ENCODE measurements at places on chromosomes 4 and X.

GRCh38 chr4:139243448-139244365 is 36.3 kb downstream of the MGARP start:
- no peak for DNase-seq

GRCh38 chr4:40182001-40182400 is 14.8 kb upstream of the RHOH start:
- DNase-seq, result no peak

DNA sequence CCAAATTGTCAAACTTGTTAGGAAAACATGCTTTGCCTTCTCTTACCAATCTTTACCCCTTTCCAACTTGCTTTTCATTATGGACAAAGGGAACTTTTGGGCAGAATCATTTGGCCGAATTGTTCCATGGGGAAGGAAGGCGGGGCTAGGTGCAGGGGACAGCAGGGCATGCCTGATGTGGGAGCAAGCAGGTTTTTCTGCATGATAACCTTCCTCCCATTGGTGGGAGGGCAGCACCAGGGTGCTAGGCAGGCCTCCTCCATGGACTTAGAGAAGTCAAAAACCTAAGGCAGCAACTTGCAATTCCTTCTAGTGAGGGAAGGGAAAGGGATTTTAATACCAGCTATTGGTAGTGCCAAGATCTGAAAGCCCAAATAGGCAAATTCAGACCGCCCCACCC is 260.5 kb downstream of the MAPK10 start:
- DNase-seq, result no peak

DNA sequence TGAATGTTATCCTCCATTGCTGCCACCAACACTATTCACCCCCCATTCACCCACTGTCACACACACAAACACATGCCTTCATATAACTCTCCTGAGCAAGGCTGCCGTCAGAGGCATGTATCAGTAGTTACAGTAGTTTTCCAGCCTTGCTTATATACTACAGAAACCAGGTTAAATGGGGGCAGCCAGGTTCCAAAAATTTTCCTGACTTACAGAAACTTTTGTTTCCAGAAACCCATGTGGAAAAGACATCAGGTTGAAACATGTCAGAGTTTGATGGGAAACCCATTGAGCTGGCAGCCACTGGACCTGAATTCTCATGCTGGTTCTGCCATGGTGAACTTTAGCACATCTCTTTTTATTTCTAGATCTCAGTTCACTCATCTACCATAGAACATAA is 64.0 kb downstream of the COX18 start:
- DNase-seq, result no peak

DNA sequence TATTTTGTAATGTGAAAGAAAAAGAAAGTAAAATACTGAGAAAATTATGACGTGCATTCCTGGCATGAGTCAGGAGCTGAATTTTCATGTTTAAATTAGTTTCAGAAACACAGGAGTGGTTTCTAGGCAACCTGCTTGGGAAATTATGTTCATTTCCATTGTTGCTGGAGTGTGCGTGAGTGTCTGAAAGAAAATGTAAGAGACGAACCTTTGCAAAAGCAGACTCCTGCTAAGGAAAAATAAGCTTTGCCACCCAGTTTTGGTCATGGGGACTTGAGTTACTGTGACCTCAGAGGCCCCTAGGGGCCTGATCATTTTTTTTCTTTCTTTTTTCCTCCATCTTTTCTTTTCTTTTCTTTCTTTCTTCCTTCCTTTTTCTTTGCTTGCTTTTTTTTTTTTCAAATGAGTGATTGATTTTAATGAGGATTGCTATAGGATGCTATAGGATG is 18.8 kb upstream of the CHRNA9 start:
- peak; percentile 24 for DNase-seq

DNA sequence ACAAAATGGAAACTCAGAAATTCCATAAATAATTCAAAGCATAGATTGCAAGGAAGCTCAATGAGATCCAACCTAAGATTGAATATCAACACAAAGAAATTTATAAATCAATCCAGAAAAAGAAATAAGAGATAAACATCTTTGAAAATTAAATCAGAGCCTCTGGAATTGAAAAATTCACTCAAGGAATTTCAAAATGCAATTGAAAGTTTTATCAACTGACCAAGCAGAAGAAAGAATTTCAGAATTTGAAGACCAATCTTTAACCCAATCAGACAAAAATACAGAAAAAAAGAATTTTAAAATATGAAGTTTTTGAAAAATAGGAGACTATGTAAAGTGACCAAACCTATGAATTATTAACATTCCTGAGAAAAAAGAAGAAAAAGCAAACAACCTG is 134.1 kb downstream of the GASK1B start:
- DNase-seq, result no peak

GRCh38 chr4:152738827-152739226 is 40.7 kb downstream of the TIGD4 start:
- no peak for DNase-seq

DNA sequence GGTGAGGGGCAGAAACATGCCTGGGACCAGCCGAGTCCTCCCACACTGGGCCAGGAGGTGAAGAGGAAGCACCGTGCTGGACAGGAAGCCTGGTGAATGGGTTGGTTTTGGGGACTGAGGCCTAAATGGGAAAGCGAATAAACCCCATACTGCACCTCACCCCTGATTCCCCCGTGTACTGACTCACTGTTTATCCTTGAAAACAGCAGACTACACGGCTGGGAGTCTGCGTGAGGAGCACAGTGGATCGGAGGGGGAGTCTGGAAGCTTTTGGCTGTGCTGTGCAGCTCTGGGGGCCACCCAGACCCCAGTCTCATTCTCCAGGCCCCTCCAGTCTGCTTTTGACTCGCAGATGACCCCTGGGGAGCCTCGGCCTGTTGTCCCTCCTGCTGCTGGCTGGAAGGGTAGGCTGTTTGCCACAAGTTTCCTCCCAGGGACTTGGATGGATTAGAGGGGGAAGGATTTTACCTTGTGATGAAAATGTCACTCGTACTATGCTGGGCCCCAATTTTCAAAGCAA is 90.0 kb downstream of the PSAPL1 start:
- DNase-seq, result no peak

- DNase-seq, result no peak
Observed at GRCh38 chr4:82885410-82885809, 5.5 kb downstream of the SEC31A start.

- DNase-seq, result no peak
Observed at GRCh38 chr4:158826057-158826456, 57.2 kb downstream of the FNIP2 start.

GRCh38 chrX:118862979-118863378 is 39.4 kb downstream of the ZCCHC12 start:
- no peak for DNase-seq

GRCh38 chr4:53902786-53903185 is 161.6 kb downstream of the CHIC2 start:
- no peak for DNase-seq

DNA sequence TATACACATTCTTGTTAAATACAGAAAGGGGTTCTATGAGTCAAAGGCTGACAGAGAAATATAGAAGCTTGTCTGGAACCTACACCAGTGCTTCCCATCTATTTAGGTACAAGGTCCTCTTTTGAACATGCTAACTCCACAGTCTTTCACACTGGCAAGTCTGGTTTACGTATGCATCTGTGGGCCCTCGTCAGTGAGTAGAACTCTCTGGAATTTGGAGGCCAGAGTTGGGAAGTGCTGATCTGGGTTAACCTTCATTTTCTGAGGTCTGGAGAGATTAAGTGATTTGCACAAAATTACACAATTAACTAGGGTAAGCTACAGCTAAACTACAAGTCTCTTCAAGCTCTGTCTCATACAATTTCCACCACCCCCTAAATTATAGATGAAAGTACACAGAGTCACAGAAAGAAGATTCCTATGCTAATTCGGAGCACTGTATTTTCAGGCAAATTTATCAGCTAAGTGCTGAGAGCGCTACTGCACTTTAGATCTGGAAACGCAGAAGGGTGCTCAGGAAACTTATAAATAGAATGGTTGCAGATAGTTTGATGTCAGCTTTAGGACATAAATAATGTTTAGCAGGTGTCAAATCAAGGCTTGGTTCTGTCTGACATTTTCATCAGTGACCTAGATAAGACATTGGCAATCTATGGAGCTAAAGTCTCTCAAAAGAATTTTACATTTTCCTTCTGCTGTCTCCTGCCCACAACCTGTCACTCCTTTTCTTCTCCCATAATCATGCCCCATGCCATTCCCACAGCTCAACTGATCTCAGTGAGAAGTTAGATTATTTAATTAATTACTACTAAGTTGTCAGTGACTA is 43.0 kb upstream of the PDLIM5 start:
- no peak for DNase-seq

GRCh38 chrX:48520976-48521352 is 644 bp upstream of the EBP start:
- DNase-seq, result no peak

DNA sequence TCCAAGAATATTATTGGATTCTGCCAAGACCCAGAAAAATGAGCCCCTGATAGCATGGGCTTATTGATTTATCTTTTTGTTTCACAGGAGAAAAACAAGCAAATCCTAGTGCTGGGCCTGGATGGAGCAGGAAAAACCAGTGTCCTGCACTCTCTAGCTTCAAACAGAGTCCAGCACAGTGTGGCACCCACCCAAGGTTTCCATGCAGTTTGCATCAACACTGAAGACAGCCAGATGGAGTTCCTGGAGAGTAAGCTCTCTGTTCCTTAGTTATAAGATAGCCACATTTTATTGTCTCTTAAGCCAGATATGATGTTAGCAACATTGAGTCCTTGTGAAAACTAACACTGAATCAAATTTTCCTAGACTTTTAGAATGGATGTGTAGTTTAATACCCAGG is 5.5 kb downstream of the ARL9 start:
- no peak for DNase-seq

GRCh38 chr4:158125310-158125709 is 47.5 kb downstream of the GASK1B start:
- DNase-seq, result no peak

DNA sequence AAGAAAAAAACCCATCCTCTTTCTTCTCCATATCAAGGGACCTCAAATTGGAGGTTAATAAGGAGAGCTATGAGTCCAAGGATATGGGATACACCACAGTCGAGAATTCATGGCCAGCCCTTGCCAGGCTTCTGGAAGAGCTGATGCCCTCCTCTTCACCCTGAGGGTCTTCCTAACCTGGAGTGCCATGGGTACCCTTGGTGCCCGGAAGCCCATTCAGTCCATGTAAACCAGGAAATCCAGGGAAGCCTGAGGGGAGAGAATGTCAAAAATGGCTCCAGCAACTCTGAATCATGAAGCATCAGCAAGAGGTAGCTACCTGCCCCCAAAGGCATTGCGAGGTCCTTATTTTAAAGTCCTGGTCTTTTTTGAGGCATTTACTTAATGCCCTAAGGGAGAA is 78.2 kb downstream of the ATG4A start:
- DNase-seq, result no peak

- DNase-seq, result no peak
Observed at GRCh38 chr4:104979083-104979760, 167.5 kb upstream of the TET2 start.

DNA sequence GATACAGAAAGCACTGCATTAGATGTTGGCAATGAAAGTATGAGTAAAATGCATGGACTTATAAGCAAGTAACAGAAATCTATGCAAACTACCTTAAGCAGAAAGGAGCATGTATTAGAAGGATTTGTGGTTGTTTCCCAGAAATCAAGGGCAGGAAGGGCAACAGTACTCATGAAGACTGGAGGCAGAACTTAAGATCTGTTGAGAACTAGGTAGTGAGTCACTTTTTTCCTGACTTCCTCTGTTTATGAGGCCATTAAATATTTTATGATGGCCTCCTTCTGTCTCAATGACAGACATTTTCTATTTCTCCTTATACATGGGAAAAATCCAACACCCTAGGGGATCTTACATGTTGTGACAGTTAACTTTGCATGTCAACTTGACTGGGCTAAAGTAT is 398.2 kb downstream of the MID1IP1 start:
- no peak for DNase-seq

- no peak for DNase-seq
Observed at GRCh38 chr4:26181616-26182015, 139.2 kb upstream of the RBPJ start.

DNA sequence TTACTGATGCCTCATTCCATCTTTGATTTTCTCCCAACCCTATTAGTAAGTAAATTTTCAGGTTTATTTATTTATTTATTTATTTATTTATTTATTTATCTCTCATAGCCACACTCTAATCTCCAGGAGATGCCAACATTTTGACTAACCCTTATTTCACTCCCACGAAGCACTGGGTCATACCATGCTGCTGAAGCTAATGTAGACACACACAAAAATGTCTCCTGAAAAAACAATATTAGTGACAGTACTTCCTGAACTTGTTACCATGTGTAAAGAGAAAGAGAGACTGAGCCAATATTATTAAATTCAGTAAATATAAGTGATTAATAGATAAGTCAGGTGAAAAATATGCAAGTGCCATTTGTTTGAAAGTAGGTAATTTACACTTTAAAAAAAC is 402.7 kb downstream of the C4orf33 start:
- DNase-seq, result no peak

DNA sequence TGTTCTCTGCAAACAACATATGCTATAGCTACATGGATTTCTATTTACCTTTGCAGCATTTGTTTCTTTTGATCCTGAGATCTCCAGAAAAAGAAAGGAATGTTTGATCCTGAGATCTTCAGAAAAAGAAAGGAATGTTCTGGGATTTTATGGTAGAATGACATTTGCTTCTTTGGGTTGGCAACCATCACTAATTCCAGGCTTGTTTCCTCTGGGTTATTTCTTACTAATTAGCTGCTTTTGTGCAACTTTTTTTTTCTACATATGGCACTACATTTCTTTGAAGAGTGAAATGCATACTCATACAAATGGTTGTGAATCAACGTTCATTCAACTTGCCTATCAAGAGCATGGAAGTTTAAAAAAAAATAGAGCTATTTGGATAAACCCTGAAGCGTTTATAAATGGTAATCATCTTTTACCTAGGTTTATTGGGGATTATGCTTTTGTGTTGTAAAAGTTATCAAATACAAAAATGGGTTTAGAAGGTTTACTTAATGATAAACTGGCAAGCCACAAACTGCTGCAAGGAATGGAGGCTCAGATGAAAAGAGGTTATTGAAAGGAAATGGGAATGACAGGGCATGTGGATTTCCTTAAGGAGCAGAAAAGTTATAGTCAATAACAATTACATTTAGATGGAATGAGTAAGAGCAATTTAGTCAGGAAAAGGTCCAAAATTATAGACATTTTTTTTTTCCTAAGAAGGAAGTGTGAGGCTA is 95.6 kb upstream of the PCDH18 start:
- no peak for DNase-seq

GRCh38 chr4:142124874-142125273 is 488.5 kb downstream of the IL15 start:
- DNase-seq, result no peak

DNA sequence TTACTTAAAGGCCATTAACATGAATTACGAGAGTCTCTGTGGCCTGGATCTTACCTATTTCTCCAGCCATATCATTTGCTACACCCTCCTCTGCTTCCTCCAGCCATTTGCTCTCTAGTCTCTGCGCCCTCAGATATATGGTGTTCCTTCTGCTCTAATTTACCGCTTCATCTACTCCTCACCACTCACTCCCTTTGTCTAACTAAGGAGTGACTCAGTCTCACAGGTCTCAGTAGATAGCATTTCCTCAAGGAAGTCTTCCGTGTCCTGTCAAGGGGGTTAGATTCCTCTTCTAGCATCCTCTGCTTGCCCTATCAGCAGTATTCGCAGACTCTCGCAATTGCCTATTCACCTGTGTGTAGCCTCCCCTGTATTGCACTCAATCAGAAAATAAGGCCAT is 892.1 kb upstream of the INTU start:
- DNase-seq, result no peak

- no peak for DNase-seq
Observed at GRCh38 chr4:121177246-121178137, 13.4 kb upstream of the TNIP3 start.

Measured in naive thymus-derived CD4-positive, alpha-beta T cell (primary cell).